ENCODE measurements at places on chromosomes 2 and 18. TPM values are rescaled to one million over a fixed set of nuclear protein-coding genes. Genes with fewer than 3 reads are reported as not detected.

Gene THUMPD2
- 15.8 TPM for total RNA-seq

Gene HAUS1
- total RNA-seq: 46.2 TPM

Gene RGPD5
- 39.1 TPM for total RNA-seq

Gene OTX1
- 13.1 TPM for total RNA-seq

DNA sequence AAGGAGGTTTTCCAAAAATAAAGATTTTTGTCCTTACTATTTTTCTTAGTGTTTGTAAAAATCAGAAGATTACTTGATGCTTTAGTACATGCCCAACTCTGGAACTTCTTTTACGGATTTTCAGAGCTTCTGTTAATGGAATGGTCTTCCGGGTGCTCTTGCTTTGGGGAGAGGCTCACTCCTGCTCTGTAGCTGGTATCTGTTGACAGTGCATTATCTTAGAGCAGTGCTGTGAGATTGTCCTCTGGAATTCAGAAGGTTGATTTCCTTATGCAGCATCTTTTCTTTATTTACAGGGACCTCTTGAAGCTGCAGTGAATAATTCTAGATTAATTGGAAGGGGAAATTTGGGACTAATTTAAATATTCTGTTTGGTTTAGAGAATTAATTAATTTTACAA is 4.6 kb downstream of the MAPRE2 start:
- DNase-seq: no peak

GRCh38 chr2:237298151-237299118 is 115.5 kb downstream of the COL6A3 start:
- DNase-seq: peak; percentile 71

DNA sequence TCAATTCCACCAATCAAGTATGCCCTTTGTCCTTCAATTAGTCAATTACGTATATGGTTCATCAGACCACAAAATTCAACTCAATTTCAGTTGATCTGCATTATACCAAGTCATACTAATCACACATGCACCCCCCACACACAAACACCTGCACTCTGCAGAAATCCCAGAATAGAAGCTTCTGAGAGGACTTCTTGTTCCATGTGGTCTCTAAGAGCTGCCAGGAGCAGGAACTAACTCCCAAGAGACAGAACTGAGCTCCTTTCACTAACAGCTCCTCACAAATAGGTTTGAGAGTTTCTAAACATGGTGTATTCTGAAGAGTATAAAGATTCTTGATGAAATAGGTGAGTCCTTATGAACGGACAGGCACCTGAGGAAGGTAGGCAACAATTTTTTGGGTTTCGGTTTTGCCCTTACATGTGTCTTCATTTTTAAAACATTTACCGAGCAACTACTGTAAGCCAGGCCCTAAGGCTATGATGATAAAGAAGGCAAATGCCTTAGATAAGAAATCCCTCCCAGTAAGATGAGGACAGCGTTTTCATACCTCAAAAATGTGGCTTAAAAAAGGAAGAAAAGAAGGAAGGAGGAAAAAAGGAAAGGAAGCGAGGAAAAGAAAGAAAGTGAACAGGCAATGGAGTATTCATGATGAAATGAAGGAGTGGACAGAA is 183.1 kb downstream of the PID1 start:
- no peak for DNase-seq

GRCh38 chr2:12262681-12263436 is 453.9 kb upstream of the TRIB2 start:
- no peak for DNase-seq

GRCh38 chr2:162676515-162676914 is 162.1 kb downstream of the KCNH7 start:
- no peak for DNase-seq

- peak; percentile 8 for DNase-seq
These were observed 191.3 kb upstream of the KCNJ3 start for GRCh38 chr2:154507186-154507585.

DNA sequence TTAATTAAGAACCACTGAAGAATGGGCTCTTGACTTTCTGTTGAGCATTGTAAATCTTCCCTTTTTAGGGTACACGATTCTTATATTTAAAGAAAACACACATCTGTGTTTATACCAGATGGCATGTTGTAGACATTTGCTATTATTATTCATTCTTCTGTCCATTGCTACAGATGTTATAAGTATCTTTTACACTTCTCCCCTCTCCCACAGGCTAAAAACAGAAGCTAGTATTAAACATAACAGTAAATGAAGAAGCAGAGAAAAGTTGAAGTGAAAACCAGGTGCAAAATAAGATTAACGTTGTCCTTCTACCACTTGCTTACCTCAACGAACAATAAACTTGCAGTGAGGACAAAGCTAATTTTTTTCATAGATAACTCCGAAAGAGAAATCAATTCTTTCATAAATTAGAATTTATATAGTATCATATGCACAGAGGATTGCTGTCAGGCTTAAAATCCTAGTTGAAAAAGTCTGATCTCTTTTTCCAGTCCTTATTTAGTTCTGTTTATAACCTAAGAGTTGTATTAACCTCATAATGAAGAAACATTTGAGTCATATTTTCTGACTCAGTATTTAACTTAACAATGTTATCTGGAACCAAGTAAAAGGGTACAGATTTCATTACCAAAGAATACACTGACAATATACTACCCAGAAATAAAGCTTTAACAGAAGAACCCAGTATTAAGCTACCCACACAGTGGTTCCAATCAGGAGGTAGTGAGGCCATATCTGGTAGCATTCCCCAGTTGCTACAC is 16.4 kb upstream of the ZNF385B start:
- no peak for DNase-seq
